Common myeloid progenitor, CD34-positive (primary cell): ENCODE measurements at places on chromosomes 4 and X.

GRCh38 chrX:34130980-34131744 lies 952 bp downstream of the FAM47A start:
- DNase-seq = no peak

GRCh38 chrX:3811331-3812311 lies 98.2 kb upstream of the PRKX start:
- peak; percentile 86 for DNase-seq

- peak; percentile 53 for DNase-seq
Measured at GRCh38 chr4:73019462-73020047, 50.0 kb downstream of the COX18 start.

GRCh38 chr4:13977746-13978145 lies 350.2 kb upstream of the BOD1L1 start:
- DNase-seq = no peak

DNA sequence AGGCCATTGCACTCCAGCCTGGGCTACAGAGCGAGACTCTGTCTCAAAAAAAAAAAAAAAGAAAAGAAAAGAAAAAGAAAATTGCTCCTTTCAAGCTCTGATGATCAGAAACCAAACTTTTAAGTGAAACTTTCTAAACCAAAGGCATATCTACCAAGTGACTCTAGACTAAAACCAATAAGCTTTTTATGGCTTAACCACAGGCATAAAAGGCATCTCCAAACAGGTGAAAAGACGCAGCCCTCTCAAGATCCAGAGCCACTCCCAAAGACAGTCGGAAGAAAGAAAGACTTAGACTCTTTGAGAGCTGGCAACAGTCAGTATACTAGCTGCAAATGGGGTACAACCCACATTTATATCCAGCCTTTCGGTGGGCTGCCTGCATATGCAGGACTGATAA lies 117.1 kb upstream of the AP1S2 start:
- DNase-seq = no peak

DNA sequence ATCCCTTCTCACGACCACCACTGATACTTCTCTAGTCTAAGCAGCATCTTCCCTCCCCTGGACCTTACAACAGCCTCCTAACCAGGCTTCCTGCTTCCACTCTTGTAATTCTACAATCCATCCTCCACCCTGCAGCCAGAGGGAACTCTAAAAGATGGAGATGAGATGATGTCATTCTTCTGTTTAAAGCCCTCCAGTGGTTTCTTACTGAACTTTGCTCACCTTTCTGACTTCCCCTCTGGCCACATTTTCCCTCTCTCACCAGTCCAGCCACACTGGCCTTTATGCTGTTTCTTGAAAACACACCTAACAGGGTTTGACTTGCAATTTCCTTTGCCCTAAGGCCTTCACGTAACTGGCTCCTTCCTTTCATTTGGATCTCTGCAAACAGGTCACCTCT lies 191.4 kb upstream of the NHS start:
- no peak for DNase-seq

DNA sequence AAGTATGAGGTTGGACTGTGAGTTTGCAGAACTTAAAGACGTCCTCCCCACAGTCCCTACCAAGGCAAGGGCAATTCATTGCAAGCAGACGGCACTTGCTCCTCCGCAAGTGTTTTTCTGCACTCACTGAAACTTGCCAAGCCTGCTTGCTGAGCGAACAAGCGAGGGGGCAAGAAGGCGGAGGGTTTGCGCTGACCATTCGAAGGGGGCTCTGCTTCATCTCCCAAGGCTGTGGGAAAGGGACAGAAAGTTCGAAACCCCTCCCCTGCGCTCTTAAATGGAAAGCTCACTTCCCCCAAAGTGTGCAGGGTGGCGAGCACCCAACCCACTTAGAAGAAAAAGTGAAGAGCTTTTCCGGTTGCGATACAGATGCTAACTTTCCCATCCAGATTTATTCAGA lies 1.4 kb downstream of the MID1 start:
- no peak for DNase-seq

DNA sequence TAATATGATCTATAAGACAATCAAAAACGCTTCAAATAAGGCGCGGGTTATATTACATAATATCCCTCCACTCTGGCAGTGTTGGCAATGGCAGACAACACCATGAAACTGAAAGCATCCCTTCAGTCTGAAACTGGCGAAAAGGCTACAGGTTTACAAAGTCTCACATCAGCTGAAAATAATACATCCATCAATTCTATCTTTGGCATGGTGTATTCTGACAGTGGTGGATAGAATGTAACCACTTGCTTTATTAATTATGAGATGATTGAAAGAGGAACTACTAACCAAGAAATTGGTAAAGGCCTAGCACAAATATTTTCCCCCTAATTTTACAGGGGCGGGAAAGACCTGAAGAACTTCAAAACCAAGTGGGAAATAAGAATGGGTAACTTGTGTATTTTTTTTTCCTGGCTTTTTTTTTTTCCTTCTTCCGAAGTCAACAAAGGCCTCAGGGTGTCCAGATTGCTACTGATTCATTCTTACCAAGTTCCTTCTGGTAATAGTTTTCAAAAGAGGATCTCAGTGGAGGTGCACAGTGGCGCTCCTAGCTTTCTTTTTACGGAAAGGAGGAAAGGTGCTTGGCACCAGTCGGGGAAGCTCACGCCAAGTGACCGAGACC lies 728 bp downstream of the UBA6 start:
- DNase-seq = no peak

DNA sequence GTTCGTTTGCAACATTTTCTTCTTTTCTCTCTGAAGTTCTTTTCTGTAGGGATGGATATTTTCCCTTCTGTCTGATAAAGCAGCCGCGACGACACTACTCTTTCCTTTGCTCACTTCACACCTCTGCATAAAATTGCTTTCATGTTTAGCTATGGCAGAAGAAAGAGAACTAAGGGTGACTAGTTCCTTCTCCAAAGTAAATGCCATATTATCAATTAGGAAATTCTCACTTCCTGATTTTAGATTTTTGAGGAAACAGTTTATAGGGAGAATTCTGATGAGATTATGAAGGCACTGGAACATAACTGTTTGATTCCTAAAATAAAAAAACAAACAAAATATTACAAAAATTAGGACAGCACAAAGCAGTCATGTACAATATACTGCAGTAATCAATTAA lies 29.2 kb downstream of the FANCB start:
- DNase-seq = no peak

DNA sequence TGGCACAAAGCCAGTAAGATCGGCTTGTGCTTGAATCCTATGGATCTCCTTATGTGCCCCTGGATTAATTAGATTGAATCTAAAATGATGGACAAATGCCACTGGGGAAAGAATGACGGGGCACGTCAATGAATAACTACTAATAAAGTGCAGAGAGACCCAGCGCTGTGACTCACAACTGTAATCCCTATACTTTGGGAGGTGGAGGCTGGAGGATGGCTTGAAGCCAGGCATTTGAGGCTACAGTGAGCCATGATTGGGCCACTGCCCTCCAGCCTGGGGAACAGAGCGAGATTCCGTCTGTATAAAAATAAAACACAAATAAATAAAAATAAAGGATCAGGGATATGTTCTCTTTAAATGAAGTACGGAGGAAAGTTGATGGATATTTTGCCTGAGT lies 179.4 kb downstream of the DCHS2 start:
- DNase-seq = no peak
